DMS 273 treated with DMSO at 0.1 percent for 48 hours (cell line): ENCODE measurements at places on chromosomes 6 and 20.

- no peak for DNase-seq
Measured at GRCh38 chr6:155273431-155273830, 9.6 kb downstream of the CLDN20 start.

GRCh38 chr6:81801489-81801888 is 49.0 kb upstream of the TENT5A start:
- no peak for DNase-seq

GRCh38 chr6:118168421-118168820 is 261.4 kb downstream of the SLC35F1 start:
- DNase-seq = no peak

DNA sequence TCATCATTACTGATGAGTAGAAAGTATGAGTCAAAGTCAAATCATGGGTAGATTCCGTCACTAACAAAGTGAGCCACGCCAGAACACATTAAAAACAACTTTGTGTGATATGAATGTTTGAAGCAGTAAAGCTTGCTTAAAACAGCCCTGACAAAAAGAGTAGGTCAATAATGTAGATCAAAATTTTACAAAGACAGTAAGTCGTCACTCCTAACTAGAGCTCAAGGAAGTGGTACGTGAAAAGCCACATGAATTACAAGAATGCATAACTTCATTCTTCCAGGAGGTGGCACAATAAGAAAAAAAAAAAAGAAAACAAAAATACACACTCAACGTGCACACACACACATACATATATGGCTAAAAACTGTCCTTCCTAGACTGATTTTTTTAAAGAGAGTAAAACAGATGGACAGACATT is 69.9 kb downstream of the HACE1 start:
- no peak for DNase-seq

- no peak for DNase-seq
Measured at GRCh38 chr20:7696311-7696710, 243.9 kb downstream of the HAO1 start.

- DNase-seq = no peak
Measured at GRCh38 chr20:58432186-58432954, 43.3 kb downstream of the VAPB start.

DNA sequence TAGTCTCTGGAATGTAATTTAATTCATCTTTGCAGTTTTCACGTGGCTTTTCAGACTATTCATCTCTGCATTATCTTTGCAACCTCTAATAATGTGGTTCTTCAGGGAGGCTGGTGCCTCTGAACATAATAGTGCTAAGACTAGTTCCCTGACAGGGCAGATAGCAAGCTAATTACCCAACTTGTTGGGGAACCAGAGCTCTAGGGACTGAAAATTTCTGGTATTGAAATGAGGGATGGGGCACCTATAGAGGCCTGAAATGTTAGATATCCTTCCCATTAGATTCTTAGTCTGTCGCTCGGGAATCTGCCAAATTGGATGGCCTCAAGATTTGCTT is 693.6 kb upstream of the MAP3K7 start:
- no peak for DNase-seq
